ENCODE measurements at places on chromosomes 3 and 15.
A peak's percentile ranks its signal among the peaks of the same experiment; 100 is the strongest.

GRCh38 chr3:40366203-40367162, 20.5 kb upstream of the ENTPD3 start:
- no peaks in the 10 kb centered on the region for H3K36me3 ChIP-seq
- H3K27ac ChIP-seq: no peak overlapping the region
- no peak for DNase-seq
- H3K4me1 ChIP-seq: no peaks in the 10 kb centered on the region

- no peaks in the 10 kb centered on the region for H3K27me3 ChIP-seq
- no peak for DNase-seq
- no peaks in the 10 kb centered on the region for H3K4me1 ChIP-seq
- H3K27ac ChIP-seq: no peak overlapping the region
These were observed 31.9 kb downstream of the SLMAP start for GRCh38 chr3:57787867-57788623.

DNA sequence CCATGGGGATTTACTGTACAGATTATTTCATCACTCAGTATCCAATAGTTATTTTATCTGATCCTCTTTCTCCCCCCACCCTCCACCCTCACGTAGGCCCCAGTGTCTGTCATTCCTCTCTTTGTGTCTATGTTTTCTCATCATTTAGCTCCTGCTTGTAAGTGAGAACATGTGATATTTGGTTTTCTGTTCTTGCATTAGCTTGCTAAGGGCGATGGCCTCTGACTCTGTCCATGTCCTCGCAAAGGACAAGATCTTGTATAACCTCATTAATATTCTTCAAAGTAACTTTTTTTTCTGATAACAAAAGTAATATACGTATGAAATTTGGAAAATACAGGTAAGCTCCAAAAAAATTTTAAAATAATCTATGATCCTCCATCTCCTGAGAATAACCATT, 67.4 kb downstream of the MAP3K13 start:
- H3K4me1 ChIP-seq: no peaks in the 10 kb centered on the region
- DNase-seq: no peak
- H3K27ac ChIP-seq: no peak overlapping the region
- no peak overlapping the region for H3K4me3 ChIP-seq

DNA sequence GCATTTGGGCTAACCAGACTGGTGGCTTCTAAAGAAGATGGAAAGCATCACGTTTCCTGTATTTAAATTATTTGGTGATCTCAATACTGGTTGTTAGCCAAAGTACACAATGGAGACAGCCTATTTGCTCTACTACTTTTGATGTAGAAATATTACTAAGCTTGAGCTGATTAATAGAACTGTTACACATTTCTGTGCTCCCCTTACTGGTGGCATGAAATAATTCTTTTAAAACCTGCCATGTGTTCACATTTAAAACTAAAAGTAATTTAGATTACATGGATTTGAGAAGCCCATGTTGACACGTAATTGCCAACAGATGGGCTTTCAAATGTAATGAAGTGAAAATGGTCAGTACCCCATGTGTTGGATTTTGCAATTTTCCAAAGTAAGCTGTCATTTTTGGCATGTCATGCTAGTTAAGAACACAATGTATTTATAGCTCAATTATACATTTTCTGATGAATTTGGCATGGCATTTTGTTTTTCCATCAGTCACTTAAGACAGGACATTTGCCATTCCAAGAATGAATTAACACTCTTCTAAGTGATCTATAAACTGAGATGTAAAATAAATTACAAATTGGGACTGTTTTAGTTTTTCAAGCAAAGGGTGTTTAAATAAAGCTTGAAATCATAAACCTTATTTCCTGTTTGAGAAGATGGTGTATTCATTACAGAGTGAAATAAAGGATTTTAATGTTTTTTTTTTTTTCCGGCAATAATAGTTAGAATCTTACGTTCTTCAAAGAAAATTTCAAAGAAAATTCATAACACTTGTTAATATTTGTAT, 10.8 kb upstream of the RARRES1 start:
- H3K27ac ChIP-seq: no peak overlapping the region
- peaks cover 3% of the 10 kb centered on the region for H3K27me3 ChIP-seq
- DNase-seq: no peak
- H3K4me3 ChIP-seq: no peak overlapping the region
- H3K36me3 ChIP-seq: peaks cover 37% of the 10 kb centered on the region
- H3K4me1 ChIP-seq: no peaks in the 10 kb centered on the region

- peaks cover 16% of the 10 kb centered on the region for H3K4me1 ChIP-seq
- H3K4me3 ChIP-seq: no peak overlapping the region
- H3K27ac ChIP-seq: no peak overlapping the region
These were observed 104.3 kb downstream of the MEX3B start for GRCh38 chr15:81941479-81941878.

- H3K4me1 ChIP-seq: no peaks in the 10 kb centered on the region
- H3K27me3 ChIP-seq: no peaks in the 10 kb centered on the region
- no peaks in the 10 kb centered on the region for H3K36me3 ChIP-seq
- no peak for DNase-seq
- no peak overlapping the region for H3K4me3 ChIP-seq
- no peak overlapping the region for H3K27ac ChIP-seq
These were observed 1193.0 kb upstream of the GBE1 start for GRCh38 chr3:82954486-82954885.

DNA sequence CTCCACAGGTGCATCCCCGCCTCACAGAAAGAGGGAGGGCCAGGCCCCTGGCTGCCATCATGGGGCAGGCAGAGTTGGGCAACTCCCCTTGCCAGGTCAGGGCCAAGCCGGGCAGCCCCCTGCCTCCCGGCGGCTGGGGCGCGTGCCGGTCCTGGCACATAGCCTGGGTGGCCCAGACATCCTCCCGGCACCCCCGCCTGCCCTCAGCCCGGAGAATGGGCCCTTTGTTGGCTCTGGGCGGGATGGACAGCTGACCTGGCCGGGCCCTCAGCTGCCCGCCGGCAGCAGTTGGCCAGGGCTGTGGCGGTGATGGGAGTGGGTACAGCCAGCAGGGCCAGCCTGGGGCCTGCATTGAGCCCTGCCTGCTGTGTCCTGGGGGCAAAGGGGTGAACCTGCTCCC, 16.5 kb downstream of the PLXNA1 start:
- no peak for DNase-seq
- H3K4me1 ChIP-seq: peaks cover 20% of the 10 kb centered on the region
- H3K27me3 ChIP-seq: no peaks in the 10 kb centered on the region
- H3K36me3 ChIP-seq: no peaks in the 10 kb centered on the region

GRCh38 chr3:82743196-82743595, 981.8 kb upstream of the GBE1 start:
- H3K36me3 ChIP-seq: no peaks in the 10 kb centered on the region
- no peaks in the 10 kb centered on the region for H3K4me1 ChIP-seq

DNA sequence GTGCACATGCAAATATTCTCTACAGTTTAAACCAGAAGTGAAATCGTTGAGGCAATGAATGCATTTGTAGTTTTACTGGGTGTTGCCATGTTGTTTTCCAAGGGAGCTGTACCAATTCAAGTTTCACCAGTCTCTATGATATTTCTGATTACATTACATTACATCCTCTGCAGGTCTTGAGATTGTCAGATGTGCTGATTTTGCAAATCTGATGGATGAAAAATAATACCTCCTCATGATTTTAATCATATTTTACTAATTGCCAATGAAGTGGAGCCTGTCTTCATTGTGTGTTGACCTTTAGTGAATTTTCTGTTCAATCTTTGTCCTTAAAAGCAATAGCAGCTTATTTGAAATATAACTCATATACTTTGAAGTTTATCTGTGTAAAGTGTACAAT, 282.4 kb downstream of the NR2F2 start:
- no peak for DNase-seq
- no peak overlapping the region for H3K4me3 ChIP-seq
- no peaks in the 10 kb centered on the region for H3K27me3 ChIP-seq
- no peak overlapping the region for H3K27ac ChIP-seq

GRCh38 chr3:195612075-195612800, 28.5 kb upstream of the APOD start:
- peaks cover 4% of the 10 kb centered on the region for H3K4me1 ChIP-seq
- H3K27ac ChIP-seq: no peak overlapping the region
- H3K27me3 ChIP-seq: peaks cover 2% of the 10 kb centered on the region
- H3K36me3 ChIP-seq: peaks cover 4% of the 10 kb centered on the region
- H3K4me3 ChIP-seq: no peak overlapping the region
- DNase-seq: no peak

DNA sequence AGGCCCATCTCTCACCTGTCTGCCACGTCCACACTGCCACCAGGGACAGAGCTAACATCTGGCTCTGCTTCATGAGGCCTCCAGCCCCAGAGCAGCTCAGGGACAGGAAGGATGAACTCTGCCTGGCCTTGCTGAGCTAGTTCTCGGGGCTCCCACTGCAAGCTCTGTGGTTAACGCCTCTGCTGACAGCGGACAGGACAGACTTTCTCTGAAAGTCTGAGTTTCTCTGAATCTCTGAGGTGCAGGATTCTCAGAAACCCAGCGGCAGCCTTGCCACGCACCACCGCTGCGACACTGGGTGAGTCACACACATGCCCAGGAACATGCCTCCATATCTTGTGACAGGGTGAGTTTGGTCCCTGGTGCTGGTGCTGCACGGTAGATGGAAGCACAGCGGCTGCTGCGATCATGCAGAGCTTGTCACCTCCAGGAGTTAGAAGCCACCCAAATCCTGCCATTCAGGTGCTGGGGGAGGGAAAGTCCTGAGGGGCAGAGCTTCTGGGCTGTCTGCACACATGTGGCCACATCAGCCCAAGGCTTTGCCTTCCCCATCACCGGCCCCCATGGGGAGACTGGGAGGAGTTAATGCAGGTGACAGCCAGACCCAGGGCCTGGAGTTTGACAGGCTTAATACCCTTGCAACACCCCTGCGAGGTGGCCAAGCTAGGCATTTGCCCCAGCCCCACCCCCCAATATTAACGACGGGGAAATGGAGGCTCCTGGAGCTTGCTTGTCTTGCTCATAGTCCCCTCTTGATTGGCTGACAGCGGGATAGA, 267.0 kb downstream of the PLCL2 start:
- no peak overlapping the region for H3K4me3 ChIP-seq
- H3K36me3 ChIP-seq: peaks cover 33% of the 10 kb centered on the region
- no peaks in the 10 kb centered on the region for H3K4me1 ChIP-seq

DNA sequence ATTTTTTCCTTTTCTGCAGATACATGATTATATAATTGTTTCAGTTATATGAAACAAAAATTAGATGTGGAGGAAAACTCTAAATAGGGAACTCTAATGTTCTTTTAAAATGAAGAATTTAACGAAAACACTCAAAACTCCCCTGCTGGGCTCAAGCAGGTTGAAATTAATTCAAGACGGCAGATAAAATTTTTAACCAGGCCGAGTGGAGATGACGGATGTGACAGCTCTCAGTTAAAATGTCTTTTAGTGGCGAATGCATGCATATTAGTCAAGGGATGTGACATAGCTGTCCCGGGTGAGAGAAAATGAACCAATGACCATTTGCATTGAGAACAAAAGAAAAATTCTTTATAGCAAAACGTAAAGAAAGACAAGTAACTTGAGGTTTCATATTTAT, 110.1 kb downstream of the ROBO2 start:
- DNase-seq: no peak
- H3K27me3 ChIP-seq: no peaks in the 10 kb centered on the region
- no peaks in the 10 kb centered on the region for H3K4me1 ChIP-seq
- H3K36me3 ChIP-seq: no peaks in the 10 kb centered on the region

- peaks cover 5% of the 10 kb centered on the region for H3K4me1 ChIP-seq
- no peak overlapping the region for H3K4me3 ChIP-seq
- DNase-seq: no peak
- peaks cover 6% of the 10 kb centered on the region for H3K27me3 ChIP-seq
These were observed 617.1 kb downstream of the NTRK3 start for GRCh38 chr15:87639305-87640011.

- H3K27me3 ChIP-seq: peaks cover 54% of the 10 kb centered on the region
- H3K4me3 ChIP-seq: no peak overlapping the region
- DNase-seq: peak; percentile 52
- peaks cover 4% of the 10 kb centered on the region for H3K4me1 ChIP-seq
- no peaks in the 10 kb centered on the region for H3K36me3 ChIP-seq
These were observed 2.1 kb upstream of the GABRA5 start for GRCh38 chr15:26864664-26865191.

DNA sequence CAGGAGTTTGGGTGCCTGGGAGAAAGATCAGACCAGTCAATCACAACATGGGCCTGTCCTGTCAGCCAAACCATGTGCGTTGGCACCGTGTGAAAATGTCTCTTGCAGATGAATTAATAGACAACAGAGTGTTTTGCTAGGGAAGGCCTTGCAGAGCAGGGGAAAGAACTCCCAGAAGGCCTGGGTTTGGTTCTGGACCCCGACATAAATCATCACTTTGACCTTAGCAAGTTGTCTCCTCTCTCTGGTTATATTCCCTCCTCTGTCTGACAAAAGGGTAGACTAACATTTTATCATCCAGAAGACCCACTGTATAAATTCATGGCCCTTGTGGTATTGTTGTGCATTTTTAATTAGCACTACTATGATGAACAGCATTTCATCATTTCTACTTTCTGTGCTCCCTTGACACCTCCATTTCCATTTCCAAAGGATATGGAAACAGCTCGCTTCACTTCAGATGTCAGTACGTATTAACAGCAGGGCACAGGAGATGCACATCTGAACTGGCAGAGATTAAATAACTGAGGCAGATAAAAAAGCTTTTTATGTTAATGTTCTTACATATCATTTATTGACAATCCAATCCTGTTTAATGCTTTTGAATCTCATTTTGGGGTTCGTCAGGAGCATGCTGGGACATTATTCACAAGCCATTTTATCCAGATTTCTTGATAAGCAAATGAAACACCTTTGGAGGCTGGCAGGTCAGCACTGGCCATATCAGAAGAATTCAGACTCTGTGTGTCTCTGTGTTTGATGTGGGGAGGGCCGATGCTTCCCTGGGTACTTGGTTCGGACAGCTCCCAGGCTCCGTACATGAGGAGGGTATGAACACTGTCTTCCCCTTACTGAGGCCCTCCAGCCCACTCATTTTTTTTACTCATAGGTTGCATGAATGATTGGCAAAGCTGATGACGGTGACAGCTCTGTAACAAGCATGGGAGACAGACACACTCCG, 28.2 kb upstream of the IL12A start:
- H3K27ac ChIP-seq: no peak overlapping the region
- no peaks in the 10 kb centered on the region for H3K36me3 ChIP-seq
- no peak overlapping the region for H3K4me3 ChIP-seq

GRCh38 chr3:18354701-18355100, 70.4 kb downstream of the SATB1 start:
- peaks cover 30% of the 10 kb centered on the region for H3K36me3 ChIP-seq
- H3K27ac ChIP-seq: no peak overlapping the region
- no peaks in the 10 kb centered on the region for H3K27me3 ChIP-seq
- peaks cover 44% of the 10 kb centered on the region for H3K4me1 ChIP-seq

DNA sequence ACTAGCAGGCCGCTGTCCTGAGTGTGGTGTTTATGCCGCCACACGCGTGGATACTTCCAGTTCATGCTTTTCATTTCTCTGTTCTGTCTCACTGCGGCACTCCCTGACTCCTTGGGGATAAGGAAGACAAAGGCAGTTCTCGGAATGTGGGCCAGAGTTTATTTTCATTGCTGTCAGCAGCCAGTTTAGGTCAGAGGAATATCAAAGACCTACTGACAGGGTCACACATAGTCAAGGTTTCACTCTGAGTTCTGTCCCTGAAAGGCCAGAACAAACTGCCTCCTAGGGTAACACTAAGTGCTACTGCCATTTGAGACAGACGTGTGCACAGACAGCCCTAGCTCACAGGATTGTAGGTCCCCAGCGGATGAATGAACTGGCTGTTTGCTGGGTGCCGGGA, 27.3 kb upstream of the SPTBN5 start:
- peaks cover 3% of the 10 kb centered on the region for H3K27me3 ChIP-seq
- peaks cover 12% of the 10 kb centered on the region for H3K36me3 ChIP-seq
- peak overlapping the region; percentile 39 for H3K27ac ChIP-seq
- H3K4me3 ChIP-seq: no peak overlapping the region
- no peak for DNase-seq

GRCh38 chr3:175606650-175607318, 747.6 kb downstream of the NAALADL2 start:
- no peak overlapping the region for H3K4me3 ChIP-seq
- H3K27me3 ChIP-seq: no peaks in the 10 kb centered on the region
- H3K27ac ChIP-seq: no peak overlapping the region
- H3K4me1 ChIP-seq: no peaks in the 10 kb centered on the region
- DNase-seq: no peak

Measured in nephron progenitor cell (in vitro differentiated cells).